ENCODE measurements at places on chromosomes 6 and 20. TPM values are rescaled to one million over a fixed set of nuclear protein-coding genes. Genes with fewer than 3 reads are reported as not detected.

DNA sequence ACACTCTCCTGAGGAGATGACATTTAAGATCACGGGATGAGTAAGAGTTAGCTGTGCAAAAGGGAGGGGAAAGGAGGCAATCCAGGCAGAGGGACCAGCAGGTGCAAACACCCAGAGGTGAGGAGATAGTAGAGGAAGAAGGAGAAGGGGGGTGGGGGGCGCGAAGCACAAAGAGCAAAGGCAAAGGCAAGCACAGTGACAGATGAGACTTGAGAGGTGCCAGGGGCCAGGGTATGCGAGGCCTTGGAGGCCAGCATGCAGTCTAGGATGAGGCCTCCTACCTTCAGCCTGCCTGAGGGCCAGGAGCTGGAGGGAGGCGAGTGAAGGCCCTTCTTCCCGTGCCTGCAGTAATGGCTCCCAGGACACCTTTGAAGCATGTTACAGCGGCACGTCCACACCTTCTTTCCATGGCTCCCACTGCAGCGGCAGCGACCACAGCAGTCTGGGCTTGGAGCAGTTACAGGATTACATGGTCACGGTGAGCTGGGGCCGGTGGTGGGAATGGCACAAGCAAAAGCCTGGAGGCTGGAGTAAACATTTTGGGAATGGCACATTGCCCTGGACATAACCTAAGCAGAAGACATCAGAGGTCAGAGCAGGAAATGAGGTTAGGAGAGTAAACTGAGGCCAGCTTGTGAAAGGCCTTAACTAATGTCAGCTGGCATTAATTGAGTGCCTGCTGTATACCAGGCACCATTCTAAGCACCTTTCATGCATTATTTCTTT, 18.6 kb downstream of the CCM2L start:
- DNase-seq, result no peak

GRCh38 chr20:39974966-39975501, 714.0 kb downstream of the MAFB start:
- no peak for DNase-seq

The SLC13A3 gene
- 4.2 TPM for total RNA-seq

The GRM1 gene
- under 0.01 TPM for total RNA-seq

All from fibroblast of the aortic adventitia (primary cell).